Activated naive CD4-positive, alpha-beta T cell treated with anti-CD3 and anti-CD28 coated beads for 36 hours (primary cell): ENCODE measurements at places on chromosomes 11 and 22.

DNA sequence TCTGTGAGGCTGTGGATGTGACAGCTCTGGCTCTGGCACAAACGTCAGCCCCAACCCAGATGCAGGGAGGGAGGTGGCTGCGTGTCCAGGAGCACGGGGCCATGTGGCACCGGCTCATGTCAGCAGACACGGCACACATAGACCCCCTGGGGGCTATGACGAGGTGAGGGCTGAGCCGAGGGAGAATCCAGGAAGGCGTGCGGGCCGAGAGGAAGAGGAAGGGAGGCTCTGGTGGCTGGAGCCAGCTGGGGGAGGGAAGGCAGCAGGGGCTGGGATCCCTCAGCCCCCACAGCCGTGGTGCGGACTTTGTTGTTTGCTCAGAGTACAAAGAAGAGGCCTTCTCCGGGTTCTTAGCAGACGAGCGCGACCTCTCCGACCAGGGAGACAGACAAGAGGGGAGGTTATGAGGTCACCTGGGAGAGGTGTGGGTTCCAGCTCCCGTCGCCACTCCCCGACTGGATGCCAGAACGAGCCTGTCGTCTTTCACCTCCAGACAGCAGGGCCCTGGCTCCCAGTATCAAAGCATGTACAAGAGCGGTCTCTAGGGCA lies 46.1 kb downstream of the CDKN1C start:
- no peak for DNase-seq

DNA sequence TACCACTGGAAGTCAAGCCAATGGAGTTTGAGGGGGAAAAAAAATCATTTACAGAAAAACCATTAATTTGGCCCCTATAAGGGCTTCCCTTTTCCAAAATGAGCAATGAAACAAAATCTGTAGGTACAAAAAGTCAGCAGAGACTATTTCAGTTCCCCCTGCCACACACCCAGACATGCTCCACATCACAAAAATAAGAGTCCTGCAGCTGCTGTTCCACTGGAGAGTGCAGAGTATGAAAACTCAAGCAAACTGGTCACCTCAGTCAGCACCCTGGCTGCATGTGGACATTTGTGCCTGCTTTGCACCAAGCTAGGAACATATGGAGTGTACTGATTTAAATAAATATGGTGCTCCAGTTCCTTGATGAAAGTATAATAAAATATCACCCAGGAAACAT lies 15.1 kb downstream of the POU2AF1 start:
- DNase-seq, result no peak

- DNase-seq, result no peak
Observed at GRCh38 chr11:84438565-84438964, 1152.4 kb upstream of the CCDC90B start.

DNA sequence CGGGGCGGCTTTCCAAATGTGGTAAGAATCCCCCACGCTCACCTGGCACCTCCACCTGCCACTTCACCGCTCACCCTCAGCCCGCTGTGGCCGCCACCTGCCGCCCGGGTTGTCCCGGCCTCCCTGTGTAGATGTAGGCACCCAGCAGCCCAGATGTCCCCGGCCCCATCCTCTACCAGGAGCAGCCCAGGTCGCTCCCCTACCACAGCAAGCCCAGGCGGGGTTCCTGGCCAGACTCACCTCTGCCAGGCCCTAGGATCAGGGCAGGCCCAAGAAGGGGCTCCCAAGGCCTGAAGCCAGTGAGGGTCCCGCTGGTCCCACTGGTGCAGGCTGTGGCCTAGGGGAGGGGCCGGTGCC lies 27.4 kb downstream of the MOB2 start:
- no peak for DNase-seq

DNA sequence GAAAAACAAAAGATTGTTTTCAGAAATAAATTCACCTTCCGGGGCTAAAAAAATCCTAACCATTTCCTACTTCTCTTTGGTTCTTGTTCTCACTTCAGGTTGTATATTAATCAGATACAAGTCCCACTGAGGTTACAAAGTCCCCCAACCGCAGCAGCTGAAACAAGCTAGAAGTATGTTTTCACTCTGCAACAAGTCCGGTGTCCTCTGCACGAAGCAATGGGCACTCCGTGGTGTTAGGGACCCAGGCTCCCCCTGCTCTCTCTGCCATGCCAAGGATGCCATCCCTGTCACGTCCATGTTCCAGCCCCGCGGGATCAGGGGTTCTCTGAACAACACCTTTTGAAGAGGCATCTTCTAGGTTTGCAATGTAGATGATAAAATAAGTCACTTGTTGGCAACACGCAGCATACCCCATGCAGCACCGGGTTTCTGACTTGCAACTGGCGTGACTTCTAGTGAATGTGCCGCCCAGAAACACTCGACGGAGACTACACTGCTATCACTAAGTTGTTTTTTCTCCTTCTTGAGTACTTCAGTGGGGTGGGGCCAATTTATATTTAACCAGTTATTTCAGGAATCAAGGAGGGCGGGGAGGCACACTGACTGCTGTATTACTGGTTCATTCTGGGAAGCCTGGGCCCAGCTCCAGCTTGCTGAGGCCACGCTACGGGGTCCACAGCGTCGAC lies 25.4 kb upstream of the GSTP1 start:
- DNase-seq, result no peak

DNA sequence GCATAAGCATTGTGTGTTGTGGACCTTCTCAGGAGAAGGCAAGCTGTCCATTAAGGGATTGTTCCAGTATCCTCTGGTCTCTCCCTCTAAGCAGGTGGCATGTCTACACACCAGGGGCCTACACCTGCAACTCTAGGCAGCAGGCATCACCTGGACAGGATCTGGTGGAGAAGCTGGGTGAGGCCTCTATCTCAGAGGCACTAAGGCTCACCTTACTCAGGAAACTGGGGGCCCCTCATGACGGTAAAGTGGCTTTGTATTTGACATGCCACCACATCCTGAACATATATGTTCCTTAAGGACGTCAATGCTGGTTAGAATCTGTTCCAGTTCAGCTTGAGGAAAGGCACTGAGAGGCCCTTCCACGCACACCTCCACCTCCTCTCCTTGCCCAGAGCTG lies 891.3 kb downstream of the OPCML start:
- no peak for DNase-seq
